ENCODE measurements at places on chromosomes 16 and 17. TPM values are rescaled to one million over a fixed set of nuclear protein-coding genes. Genes with fewer than 3 reads are reported as not detected.
A peak's percentile ranks its signal among the peaks of the same experiment; 100 is the strongest.

DNA sequence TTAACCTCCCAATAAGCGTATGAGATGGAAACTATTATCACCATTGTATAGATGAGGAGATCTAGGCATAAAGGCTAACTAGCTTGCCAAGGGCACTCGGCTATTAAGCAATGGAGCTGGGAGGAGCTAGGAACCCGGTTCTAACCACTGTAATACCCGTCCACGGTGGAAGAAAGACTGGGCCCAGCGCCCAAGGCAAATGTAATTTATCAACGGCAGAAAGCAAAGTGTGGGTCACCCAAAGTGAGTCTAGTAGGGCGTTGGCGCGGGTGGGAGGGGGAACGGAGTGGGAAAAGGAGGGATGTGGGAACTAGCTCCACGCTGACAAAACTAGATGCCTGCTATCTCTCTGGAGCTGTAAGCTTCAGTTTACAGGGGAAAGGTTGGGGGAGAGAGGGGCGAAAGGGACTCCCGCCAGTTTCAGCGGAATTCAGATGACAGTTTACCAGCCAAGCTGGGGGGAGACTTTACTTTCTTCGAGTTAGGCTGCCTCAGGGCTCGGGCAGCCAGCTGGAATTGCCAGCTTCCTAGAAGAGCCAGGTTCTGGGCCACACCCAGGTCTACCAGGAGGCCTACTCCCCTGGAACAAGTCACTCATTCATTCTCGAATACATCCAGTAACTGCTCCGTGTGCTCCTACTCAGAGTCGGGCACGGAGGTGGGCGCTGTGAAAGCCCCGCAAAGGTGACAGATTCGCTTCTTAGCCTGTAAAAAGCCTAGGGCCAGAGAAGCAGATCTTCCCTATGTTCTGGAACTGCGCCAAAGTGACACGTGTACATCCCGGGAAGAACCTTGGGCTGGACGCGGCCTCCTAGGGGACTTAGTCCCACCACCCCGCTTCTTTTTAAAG is 837 bp downstream of the LRRC59 start:
- DNase-seq, result peak; percentile 86

RAMP2 gene
- total RNA-seq, result 27.1 TPM

DNA sequence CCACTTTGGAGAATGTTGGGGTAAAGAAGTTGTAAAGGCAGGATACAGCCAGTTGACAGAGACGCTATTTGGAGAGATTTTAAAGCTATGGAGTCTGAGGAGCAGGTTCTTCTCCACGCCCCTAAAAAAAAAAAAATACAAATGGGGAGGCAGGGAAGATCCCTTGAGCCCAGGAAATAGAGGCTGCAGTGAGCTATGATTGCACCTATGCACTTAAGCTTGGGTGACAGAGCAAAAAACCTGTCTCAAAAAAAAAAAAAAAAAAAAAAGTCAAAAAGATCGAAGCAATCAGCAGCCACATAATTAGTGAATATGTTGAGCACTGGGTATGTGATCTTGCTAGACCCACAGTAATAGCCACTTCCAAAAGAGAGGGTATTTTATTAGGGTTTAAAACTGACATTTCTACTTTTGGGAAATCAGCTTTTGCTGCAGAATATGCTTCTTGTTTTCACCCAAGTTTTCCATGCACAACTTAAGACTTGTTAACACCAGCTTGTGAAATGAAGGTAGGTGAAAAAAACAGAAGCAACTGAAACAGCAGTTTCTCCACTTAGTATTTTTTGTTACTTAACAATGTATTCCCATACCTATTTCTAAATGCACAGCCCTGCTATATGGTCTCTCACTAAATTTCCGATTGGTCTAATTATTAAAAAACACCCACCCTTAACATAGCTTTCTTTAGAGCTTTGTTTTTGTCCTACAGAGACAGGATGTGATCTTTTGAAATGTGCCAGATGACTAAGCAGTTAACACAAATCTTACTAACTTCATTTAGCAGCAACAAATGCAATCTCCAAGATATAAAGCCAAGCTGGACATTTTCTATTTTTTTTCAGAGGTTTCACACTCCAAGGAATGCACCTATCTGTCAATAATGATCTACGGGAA is 2.5 kb upstream of the ARL6IP1 start:
- DNase-seq, result no peak

DNA sequence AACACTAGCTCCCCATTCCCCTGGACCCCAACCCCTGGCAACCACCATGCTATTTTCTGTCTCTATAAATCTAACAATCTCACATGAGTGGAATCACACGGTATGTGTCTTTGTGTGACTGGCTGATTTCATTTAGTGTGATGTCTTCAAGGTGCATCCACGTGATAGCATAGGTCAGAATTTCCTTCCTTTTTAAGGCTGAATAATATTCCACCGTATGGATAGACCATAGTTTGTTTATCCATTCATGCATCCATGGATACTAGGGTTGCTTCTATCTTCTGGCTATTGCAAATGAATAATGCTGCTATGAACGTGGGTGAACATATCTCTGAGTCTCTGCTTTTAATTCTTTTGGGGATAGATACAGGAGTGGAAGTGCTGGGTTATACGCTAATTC is 43.9 kb downstream of the TMEM235 start:
- no peak for DNase-seq

DNA sequence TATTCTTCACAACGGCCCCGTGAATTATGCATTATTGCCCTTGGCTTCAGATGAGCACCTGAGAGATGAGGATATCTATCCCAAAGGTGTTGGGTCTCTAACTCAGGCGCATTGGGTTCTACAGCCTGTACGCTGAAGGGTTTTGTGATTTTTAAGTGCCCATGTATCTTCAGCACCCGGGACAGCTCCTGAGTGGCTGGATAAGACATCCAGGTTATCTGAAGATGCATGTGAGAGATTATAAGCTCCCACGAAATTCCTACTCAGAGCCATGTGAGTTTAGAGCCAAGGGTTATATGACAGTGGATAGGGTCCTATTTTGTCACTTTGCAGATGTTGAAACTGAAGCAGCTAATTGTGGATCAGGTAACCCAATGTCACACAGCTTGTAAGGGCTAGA is 612.3 kb upstream of the EEF2KMT start:
- no peak for DNase-seq

NOXO1 gene
- total RNA-seq, result not detected

GRCh38 chr17:77548967-77549366 is 408.2 kb downstream of the SEC14L1 start:
- no peak for DNase-seq

- DNase-seq, result peak; percentile 51
These were observed 787 bp downstream of the CDH11 start for GRCh38 chr16:65120831-65121721.

DNA sequence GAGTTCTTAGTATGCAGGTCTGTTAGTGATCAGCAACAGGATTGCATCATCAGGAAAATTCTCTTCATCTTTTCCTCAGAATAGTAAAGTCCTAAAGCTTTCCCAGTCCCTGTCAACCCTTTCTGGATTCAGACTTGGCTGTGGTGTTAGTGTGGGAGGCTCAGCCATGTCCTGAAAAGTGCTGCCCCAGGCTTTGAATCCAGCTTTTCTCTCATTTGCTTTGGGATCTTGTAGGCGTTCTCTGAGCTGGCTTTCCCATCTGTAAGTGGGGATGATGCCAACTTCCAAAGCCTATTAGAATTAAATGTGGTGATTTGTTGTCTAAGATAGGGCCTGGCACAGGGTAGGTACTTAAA is 3.0 kb downstream of the ALKBH5 start:
- no peak for DNase-seq

GRCh38 chr17:12994341-12995074 is 23.3 kb downstream of the ELAC2 start:
- no peak for DNase-seq

Data from aorta (tissue), 5 donors.